ENCODE measurements at places on chromosomes 1 and 21. TPM values are rescaled to one million over a fixed set of nuclear protein-coding genes. Genes with fewer than 3 reads are reported as not detected.

Gene SPATA1
- total RNA-seq: not detected

Gene MRPS14
- 26.1 TPM for total RNA-seq

Gene PGLYRP3
- not detected for total RNA-seq

Gene S100A3
- total RNA-seq: 5.2 TPM

Gene LPAR3
- 3.6 TPM for total RNA-seq

Gene CYP4A11
- total RNA-seq: not detected

- DNase-seq: no peak
These were observed 5.7 kb downstream of the AGMAT start for GRCh38 chr1:15578921-15579682.

GRCh38 chr1:236343246-236343870, 50.7 kb upstream of the EDARADD start:
- no peak for DNase-seq

DNA sequence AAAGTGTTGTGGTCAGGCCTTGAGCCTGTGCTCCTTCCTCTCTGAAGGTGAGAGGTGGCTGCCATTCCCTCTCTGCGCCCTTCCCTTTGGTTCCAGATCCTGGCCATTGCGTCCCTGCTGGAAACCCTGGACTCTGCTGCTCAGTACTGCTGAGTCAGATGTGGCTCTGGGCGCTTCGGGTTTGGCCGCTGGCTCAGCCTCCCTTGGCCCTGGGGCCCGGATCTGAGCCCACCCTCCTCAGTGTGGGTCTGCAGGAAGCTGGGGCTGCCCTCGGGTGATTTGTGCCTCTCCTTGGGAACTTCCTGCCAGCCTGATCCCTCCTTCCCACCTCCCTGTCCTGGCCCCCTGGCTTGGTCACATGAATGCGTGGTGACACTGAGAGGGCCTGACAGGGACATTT, 32.2 kb downstream of the QSOX1 start:
- DNase-seq: peak; percentile 61

DNA sequence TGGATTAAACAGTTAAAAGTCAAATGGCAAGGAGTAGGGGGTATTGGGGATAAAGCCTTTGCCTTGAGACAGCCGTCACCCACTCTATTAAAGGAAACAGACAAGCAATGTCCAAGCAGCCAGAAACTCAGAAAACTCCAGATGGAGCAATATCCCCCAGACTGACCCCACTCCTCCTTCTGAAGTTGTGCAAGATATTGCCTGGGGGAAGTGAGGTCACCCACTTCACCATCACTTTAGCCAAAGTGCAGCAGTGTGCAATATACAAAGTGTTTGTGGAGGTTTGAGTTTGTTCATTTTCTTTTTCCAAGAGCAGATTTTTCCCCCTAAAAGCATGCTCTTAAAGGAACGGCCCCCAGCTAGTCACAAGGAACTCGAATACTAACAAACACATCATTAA, 125.1 kb downstream of the ETS2 start:
- peak; percentile 70 for DNase-seq

GRCh38 chr1:169452921-169453320, 25.6 kb upstream of the CCDC181 start:
- no peak for DNase-seq

DNA sequence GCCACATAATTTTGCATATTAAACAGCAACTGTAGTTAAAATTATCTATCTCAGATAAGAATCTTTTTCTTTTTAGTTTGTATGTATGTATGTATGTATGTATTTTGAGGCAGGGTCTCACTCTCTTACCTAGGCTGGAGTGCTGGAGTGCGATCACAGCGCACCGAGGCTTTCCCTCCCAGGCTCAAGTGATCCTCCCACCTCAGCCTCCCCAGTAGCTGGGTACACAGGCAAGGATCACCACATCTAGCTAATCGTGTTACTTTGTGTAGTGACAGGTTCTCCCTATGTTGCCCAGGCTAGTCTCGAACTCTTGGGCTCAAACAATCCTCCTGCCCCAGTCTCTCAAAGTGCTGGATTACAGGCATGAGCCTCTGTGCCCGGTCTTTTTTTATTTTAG, 30.5 kb upstream of the PUM1 start:
- DNase-seq: no peak

GRCh38 chr1:58456470-58456869, 90.1 kb downstream of the OMA1 start:
- peak; percentile 60 for DNase-seq

- no peak for DNase-seq
These were observed 265.2 kb downstream of the ADGRL2 start for GRCh38 chr1:82065916-82066315.

GRCh38 chr1:41360074-41360785, 1.0 kb upstream of the FOXO6 start:
- no peak for DNase-seq

DNA sequence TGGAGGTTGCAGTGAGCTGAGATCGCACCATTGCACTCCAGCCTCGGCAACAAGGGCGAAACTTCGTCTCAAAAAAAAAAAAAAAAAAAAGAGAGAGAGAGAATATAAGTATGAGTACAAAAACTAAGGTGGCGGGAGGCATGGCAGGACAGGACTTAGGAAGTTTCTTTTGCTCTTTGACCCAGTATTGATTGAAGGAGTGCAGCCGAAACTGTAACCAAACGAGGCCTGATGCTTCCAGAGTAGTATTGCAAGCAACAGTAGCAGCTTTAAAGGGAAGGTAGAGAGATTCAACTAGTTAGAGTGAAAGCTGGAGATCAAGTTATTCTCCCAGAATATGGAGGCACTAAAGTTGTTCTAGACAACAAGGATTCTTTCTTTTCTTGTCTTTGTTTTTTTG, 99.2 kb upstream of the CASZ1 start:
- DNase-seq: no peak

- DNase-seq: no peak
These were observed 18.7 kb downstream of the MEAF6 start for GRCh38 chr1:37495875-37496274.

- no peak for DNase-seq
These were observed 14.6 kb downstream of the XKR8 start for GRCh38 chr1:27974417-27974781.

GRCh38 chr1:109379422-109379821, 18.3 kb downstream of the SORT1 start:
- no peak for DNase-seq

DNA sequence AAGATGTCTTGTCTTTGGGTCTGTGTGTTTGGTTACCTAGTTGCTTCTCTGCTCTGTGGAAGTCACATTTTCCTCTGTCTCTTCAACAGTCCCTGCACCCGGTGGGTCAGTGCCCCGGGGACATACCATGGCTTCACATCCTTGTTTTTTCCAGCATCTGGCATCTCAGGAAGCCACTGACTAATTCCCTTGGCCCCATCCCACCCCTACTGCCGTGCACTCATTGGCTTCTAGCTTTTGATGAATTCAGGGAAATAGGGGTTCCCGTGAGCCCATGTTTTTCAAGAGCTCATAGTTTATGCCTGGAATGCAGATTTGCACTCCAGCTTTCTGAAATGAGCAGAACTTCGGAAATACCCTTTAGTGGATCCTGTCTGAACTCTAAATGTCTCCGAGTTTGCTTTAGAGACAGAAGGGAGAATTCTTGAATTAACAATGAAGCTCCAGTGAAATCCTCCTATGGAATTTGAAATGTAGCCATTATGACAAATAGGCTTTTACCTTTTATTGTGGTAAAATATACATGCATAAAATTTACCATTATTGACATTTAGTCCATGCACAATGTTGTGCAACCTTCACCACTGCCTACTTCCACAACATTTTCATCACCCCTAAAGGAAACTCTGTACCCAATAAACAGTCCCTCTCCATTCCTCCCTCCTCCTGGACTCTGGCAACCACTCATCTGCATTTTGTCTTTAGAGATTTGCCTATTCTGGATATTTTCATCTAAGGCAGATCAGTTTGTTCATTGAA, 67.5 kb downstream of the CLIC6 start:
- peak; percentile 81 for DNase-seq

DNA sequence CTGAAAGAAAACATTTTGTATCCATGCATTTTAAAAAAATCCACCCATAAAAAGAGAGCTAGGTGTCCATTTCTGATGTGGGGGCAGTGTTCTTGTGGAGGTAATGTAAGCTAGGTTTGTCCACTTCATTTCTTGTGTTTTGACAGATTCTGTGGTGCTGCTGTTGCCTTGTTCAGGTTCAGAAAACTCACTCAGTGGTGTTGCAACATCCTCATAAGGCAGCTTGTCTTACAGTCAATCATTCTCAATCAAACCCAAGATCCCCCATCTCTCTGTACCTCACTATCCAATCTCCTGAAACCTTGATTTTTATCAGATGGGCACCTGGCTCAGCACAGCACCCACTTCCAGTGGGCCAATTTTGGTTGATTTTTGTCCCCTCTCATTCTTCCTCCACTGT, 94.1 kb downstream of the TENT5C start:
- DNase-seq: no peak

GRCh38 chr1:35030756-35031446, 844 bp downstream of the ZMYM6 start:
- peak; percentile 64 for DNase-seq

- DNase-seq: no peak
These were observed 23.5 kb downstream of the ERG start for GRCh38 chr21:38474796-38475195.

- peak; percentile 68 for DNase-seq
These were observed 3.1 kb downstream of the SIM2 start for GRCh38 chr21:36701756-36702621.

DNA sequence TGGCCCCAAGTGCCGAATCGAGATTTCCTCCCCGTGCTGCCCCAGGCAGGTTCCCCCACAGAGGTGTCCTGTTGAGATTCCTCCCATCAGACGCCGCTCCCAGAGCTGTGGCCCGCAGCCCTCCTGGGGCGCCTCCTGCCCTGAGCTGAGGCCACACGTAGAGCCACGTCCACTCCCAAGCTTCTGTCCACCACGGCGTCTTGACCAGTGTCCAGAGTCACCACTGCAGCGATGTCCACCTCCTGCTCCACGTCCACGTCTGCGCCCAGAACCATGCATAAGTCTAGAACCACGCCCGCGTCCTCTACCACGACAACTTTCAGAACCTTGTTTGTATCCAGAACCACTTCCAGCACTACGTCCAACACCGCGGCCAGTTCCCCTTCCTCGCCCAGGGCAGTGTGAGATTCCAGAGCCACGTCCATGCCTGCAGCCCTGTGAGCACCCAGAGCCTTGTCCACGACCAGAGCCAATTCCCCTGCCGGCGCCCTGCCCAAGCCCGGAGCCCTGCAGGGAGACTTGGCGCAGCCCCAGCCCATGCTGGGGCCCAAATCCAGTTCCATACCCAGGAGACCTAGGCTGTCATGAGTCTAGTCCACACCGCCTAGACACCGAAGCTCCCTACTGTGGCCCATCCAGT, 2.8 kb downstream of the KPRP start:
- no peak for DNase-seq

DNA sequence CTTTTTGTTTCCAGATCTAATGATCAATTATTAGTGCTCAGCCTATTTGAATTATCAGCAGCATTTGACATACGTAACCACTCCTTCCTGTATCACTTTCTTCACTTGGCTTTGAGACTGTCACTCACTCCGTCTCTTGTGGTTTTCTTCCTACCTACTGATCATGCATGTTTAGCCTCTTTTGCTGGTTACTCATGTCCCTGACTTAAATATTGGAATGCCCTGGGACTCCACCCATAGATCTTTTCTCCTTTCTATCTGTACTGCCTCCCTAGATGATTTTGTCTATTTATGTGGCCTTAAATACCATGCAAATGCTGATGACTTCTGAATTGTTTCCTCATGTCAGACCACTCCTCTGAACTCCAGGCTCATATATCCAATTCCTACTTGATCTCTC, 57.7 kb upstream of the PDE4B start:
- peak; percentile 24 for DNase-seq

GRCh38 chr1:197234581-197234980, 33.5 kb upstream of the CRB1 start:
- DNase-seq: no peak

- DNase-seq: no peak
These were observed 16.2 kb upstream of the AGO3 start for GRCh38 chr1:35914717-35915116.

DNA sequence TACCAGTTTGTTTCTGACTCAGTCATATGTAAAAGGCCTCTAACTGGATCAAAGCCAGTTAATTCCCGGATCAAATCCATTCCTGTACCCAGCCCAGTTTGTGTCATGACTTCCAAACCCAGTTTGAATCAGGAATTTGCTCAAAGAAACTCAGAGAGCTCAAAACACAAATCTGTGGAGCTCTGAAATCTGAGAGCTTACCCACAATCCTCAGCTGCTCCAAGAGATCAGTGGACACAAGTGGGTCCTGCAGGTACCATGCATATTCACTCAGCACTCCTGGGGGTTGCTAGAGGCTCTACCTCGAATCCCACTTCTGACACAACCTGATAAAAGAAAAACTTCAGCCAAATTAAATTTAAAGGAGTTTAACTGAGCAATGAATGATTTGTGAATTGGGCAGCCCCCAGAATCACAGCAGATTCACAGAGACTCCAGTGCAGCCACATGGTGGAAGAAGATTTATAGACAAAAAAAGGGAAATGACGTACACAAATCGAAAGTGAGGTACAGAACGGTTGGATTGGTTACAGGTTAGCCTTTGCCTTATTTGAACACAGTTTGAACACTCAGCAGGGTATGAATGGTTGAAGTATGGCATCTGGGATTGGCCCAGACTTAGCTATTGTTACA, 11.9 kb upstream of the MRPL55 start:
- no peak for DNase-seq

DNA sequence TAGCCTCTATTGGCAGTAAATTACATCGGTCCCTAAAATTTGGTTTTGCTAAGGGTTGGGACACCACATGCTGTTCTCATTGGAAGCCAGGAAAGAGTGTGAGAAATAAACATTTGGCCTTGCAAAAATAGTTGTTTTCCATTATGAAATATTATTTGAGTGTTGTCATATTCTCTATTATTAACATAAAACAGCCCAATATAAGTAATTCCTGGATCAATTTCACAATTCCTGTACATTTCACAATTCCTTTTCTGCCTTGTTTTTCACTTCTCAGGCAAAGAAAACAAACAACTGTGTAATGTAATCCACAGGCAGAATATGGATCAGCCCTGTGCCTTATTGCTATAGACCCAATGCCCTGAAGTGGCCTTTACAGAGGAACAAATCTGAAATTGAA, 40.5 kb downstream of the C1orf87 start:
- no peak for DNase-seq

- peak; percentile 78 for DNase-seq
These were observed 2.0 kb downstream of the INAVA start for GRCh38 chr1:200896531-200897196.

DNA sequence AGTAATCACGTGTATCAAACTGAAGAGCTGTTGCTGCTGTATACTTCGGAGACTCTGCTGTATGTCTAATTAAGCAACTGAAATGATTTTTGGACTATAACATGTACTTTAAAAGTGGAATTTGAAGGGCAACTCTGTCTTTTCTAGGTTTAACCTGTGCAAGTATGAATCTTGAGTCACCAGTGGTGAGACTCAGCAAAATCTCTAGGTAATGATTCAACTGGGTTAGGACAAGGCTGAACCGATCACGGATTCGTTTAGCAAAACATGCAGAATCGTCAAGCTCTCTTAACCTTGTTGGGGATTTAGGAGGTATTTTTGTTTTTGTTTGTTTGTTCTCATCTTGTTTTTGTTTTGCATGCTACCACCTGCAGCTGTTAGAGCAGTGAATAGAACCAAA, 149.6 kb downstream of the CYYR1 start:
- no peak for DNase-seq

Data from M059J (cell line).